ENCODE measurements at places on chromosomes 3 and 15. TPM values are rescaled to one million over a fixed set of nuclear protein-coding genes. Genes with fewer than 3 reads are reported as not detected.

C3orf20 gene
- total RNA-seq, result 0.05 TPM

GP5 gene
- total RNA-seq, result not detected

CYP1A2 gene
- total RNA-seq, result not detected

DNAH12 gene
- 0.03 TPM for total RNA-seq

SHISA5 gene
- 139 TPM for total RNA-seq

PDIA5 gene
- 24.2 TPM for total RNA-seq

PHLDB2 gene
- 15.6 TPM for total RNA-seq

CADPS gene
- not detected for total RNA-seq

P3H2 gene
- total RNA-seq, result 39.2 TPM

KLHL40 gene
- total RNA-seq, result not detected

C3orf70 gene
- total RNA-seq, result not detected

Measured in A549 treated with CORT108297 at 1 μM for 4 hours (cell line).